ENCODE measurements at places on chromosomes 5 and 9.

- DNase-seq, result no peak
Measured at GRCh38 chr9:100058699-100059579, 39.9 kb downstream of the ERP44 start.

- no peak for DNase-seq
Measured at GRCh38 chr5:150848271-150848670, 1.9 kb downstream of the IRGM start.

DNA sequence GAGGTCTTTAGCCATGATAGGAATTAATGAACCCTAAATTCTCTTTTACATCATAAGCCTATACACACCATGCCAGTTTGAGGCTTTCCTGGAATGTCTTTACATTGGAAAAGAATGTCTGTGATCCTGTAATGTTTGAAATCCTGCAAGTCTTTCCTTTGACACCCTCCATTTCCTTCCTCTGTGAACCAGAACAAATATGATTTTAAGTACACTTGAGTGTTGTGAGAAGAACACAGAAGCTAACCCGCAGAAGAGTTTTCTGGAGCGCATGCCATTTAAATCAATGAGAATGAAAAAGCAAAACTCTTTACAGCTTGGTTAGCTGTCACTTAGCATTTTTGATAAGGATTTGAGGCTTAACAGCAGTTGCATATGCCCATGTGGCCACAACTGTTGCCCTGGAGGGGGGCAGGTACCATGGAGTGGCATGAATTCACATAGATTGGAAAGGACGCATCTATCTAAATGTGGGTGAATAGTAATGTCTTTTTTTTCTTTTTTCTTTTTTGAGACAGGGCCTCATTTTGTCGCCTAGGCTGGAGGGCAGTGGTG, 372.6 kb downstream of the KDM4C start:
- DNase-seq, result no peak

GRCh38 chr9:68950188-68950587, 63.7 kb downstream of the PRKACG start:
- DNase-seq, result no peak

- DNase-seq, result no peak
Measured at GRCh38 chr5:32538031-32538547, 47.3 kb upstream of the SUB1 start.

- DNase-seq, result peak; percentile 14
Measured at GRCh38 chr5:111454198-111454622, 58.1 kb downstream of the STARD4 start.

DNA sequence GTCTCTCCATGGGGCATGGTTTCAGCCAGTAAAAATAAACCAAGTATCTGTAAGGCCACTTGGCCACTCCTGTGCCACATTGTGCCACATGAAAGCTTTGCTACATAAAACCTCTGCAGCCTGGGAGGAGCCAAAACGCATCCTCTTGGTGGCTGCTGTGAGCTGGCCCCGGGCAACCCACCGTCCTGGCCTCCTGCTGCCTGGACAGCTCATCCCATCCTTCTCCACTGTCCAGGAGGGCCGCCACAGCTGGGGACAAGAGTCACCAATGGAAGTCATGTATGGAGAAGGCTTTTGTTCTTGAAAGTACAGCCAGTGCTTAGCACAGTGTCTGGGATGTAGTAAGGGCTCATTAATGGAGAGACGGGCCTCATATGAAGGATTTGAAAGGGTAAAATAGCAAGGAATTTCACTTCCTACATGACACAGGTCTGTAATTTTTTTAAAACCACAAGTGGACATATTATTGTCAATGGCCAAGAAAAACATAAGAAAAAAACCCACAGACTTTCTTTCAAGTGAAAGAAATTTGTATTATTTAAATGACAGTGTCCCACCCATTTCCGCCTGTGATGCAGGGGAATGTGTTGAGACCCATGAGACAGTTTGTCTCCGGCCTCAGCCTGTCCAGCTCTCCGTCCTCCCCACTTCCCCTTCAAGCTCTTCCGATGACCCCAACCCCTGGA, 6.6 kb downstream of the PTGES start:
- no peak for DNase-seq

DNA sequence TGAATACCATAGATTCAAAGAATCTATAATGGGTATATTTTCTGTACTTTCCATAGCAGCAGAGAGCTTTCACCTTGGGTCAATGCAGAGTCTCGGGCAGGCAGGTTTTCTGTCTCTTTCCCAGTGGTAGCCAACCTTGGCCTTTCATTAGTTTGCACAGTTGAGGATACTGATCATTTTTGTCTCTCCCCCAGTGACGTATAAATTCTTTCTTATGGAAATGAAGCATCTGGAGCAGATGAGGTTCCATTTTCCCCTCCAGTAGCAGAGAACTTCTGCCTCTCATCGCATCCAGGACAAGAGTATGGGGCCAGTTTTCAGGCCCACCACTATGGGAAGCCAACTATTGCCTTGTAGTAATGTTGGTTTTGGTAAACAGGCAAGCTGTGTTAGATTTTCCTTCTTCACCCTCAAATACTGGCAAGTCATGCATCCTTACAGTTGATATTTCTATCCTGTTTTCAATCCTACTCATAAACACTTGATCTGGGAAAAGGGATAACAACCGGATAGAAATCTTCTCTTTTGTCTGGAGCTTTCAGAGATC, 845.2 kb upstream of the CDH18 start:
- no peak for DNase-seq

GRCh38 chr9:103301051-103301450, 305.9 kb downstream of the CYLC2 start:
- no peak for DNase-seq

DNA sequence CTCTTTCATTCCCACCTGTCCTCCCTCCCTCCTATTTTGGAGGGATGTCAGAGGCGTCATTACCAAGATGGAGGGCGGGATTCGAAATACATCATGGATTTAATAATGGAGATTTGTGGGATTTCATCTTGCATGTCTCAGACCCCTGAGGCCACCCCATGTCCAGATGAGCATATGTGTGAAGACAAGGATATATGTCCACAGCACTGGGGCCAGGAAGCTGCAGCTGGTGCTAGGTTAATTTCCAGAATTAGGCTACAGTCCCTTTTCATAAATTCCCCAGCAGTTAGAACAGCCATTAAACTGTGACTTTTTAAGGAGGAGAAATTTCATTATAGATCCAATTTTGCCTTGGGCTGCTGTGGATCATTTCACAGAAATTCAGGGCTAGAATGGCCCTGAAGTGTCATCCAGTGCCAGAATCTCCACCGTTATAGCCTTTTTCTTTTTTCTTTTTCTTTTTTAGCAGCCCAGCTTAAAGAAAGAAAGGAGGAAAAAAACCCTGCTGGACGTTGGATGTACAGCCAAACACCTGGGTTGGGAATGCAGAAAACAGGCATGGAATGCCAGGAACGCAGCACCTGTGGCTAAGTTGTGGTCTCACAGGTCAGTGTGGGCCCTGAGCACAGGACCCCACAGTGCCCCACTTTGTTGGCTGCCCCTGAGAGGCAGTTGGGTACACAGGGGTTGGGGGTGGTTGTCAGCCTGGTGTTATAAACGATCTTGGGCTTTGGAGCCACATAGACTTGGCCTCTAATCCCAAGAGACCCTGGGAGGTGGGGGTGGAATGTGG, 50.2 kb upstream of the CXCL14 start:
- no peak for DNase-seq

Measured in AG09309 (cell line).